ENCODE measurements at places on chromosomes 13 and 19.
A peak's percentile ranks its signal among the peaks of the same experiment; 100 is the strongest.

DNA sequence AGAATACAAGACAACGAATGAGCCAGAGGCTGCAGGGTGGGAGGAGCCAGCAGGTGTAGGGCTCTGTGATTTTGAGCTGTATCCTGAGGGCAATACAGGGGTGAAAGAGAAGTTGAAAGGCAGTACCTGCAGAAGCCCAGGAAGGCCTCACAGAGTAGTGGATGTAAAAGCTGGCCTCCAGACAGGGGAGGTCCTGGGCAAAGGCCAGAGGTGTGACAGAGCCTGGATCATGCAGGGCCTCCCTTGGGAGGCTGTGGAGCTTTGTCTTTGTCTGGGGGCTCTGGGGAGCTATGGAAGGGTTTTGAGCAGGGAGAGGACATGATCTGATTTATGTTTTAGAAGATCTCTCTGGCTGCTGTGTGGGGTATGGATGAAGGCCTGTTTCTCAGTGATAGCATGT lies 2.7 kb downstream of the MEGF8 start:
- no peak for DNase-seq

- DNase-seq = no peak
Observed at GRCh38 chr19:8071912-8072311, 19.4 kb downstream of the CCL25 start.

- DNase-seq = peak; percentile 22
Observed at GRCh38 chr19:4369109-4369887, 25.9 kb downstream of the MPND start.

DNA sequence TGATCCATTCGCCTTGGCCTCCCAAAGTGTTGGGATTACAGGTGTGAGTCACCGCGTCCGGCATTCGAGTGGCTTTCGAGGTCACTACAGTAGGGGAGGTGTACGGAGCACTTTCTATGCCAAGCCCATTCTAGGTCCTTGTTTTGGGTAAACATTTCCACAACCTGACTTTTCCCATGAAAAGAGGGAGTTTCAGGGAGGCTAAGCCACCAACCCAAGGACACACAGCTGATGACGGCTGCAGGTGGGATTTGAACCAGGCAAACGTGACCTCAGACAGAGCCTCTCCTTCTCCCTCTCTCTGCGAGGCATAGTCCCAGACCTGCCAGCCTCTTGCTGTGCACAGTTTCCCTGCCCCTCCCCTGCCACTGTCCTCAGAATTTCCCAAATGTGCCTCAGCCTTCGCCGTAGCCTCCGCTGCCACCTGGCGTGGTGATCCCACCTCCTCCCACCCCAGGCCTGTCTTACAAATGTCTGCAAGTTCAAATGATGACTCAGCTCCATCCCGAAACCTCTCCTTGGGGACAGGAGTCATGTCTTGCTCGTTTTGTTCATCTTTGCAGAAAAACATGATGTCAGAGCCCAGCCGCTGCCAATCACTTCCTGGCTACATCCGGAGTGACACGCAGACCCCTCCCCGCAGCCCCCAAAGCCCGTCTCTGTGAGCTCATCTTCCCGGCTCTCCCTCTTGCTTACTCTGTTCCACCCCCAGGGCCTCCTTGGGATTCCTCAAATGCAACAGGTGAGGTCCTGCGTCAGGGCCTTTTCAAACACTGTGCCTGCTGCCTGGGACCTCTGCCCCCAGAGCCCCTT lies 6.6 kb upstream of the GADD45B start:
- DNase-seq = no peak

Measured in stimulated activated CD4-positive, alpha-beta T cell treated with anti-CD3 and anti-CD28 coated beads, Interleukin-1b, Interleukin-23, amount 100 ng/mL, for 1 hour (primary cell).